Activated CD4-positive, alpha-beta T cell treated with anti-CD3 and anti-CD28 coated beads for 48 hours (primary cell): ENCODE measurements at places on chromosomes 3 and 15.

GRCh38 chr3:57981483-57982087 is 26.6 kb upstream of the FLNB start:
- DNase-seq = no peak

- no peak for DNase-seq
These were observed 74.7 kb upstream of the SYN2 start for GRCh38 chr3:11929531-11929930.

- DNase-seq = peak; percentile 0
These were observed 34.7 kb upstream of the SLC41A3 start for GRCh38 chr3:126118591-126118990.

DNA sequence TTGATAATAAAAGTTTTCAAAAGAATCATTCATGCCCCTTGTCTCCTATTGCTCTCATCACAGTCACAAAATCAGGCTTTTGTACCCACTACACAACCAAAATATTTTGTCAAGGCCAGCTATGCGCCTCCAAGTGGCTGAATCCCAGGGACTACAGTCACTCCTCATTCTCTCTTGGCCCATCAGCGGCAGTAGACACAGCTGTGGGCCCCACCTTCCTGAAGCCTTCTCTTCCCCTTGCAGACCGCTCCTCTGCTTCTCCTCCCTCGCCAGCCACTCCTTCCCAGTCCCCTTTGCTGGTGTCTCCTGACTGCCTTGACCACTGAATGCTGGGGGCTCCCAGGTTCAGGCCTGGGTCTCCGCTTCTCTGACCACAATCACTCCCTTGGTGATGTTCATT is 52.1 kb downstream of the LSM3 start:
- DNase-seq = no peak

- DNase-seq = no peak
These were observed 5.4 kb downstream of the ANPEP start for GRCh38 chr15:89809093-89809786.

DNA sequence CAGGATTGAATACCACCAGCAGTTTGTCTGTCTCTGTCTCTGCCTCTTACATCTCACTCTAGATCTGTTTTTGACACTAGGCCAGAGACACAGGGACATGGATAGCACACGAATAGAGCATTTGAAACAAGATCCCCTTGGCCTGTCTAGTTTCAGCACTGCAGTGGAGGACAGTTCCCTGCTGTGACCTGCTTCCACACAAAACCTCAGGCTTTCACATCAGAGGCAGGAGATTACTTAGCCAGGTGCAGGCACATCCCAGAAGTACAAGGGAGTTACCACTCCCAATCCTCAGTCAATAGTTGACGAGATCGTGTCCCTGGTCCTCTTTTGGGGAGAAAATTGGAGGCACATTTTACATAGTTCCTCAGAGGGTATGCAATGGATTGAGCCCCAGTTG is 34.0 kb upstream of the CCK start:
- DNase-seq = peak; percentile 48

- DNase-seq = no peak
These were observed 2.5 kb downstream of the RSL24D1 start for GRCh38 chr15:55194256-55194655.

DNA sequence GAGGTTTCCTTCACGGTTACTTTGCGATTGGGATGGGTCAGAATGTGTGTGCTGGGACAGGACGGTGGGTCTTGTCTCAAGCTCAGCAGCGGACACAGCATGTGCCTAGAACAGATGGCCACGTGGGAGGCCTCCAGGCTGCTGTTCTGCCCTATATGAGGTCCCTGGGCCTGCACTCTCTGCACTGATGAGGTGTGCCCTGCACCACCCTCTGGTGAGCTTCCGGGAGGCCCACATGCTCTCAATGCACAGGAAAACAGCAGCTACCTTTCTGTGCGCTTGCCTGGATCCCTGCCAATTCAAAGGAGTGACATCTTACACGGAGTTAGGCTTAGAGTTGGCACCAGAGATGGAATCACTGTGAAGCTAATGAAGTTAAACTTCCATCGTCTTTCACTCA is 59.8 kb downstream of the BOC start:
- no peak for DNase-seq

DNA sequence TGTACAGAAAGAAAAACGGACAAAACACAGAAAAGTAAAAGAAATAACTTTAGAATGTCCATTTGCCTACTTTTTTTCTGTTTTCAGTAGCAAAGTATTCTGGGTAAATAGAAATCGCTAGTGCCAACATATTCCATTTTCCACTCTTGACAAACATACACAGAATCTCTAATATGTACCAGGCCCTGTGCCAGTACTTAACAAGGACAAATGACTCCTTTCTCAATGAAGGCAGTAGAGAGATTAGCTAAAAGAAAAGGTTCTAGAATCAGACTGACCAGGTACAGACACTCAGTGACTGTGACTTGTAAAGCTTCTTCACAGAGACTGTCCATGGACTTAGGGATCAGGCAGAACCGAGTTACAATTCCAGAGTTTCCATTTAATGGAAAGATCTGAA is 165.8 kb upstream of the STAC start:
- no peak for DNase-seq

DNA sequence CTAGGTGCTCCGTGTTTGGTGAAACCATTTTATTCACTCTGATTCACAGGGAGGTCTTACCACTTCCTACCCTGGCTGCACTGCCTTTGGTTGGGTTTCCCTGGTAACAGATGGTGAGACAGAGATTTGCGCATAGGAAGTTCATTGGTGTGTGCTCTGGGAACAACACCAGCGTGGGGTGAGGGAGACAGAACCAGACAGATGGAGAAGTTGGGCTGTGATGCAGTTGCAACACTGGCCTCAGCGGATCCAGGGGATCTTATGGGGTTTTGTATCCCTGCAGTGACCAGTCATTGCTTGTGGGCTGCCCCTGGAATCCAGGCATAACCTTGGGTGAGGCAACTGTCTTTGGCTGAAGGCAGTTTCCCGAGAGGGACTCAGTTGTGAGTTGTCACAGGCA is 12.5 kb upstream of the IL16 start:
- DNase-seq = no peak

DNA sequence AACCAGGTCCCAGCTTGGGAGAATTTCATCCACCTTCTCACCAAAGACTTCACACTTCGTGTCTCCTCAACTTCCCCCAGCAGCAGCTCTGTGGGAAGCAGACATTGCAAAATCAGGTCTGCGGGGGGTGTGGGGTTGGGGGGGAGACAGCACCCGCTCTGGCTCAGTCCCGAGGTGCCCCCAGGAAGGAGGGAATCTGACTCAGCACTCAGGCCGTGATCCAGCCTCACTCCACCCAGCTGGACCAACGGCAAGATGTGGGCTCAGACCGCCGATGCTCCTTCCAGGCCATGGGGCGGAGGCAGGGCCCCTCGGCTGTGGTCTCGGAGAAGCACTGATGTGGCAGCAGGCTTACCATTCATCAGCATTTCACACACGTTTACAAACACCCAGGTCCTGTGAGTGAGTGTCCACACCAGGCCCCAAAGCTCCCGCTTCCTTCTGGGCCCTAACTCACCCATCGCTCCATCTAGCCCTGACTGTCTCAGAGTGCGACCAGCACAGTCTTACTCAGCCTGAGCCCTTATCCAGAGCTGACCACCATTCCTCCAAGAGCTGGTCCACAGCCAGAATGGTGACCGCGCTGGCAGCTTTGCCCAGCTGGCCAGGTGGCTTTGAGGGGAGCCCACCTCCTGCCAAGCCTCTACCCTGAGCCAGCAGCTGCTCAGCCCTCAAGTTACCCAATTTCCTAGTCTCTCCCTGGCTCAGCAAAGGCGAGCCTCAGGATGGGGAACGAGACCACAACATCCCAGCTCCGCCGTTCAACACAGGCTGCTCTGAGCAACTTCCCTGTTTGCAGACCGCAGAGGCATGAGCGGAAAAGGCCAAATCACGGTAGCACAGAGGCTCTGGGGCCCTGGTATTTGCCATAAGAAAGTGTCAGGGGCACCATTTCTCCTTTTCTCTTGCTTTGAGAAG is 3.3 kb downstream of the STAB1 start:
- DNase-seq = no peak

DNA sequence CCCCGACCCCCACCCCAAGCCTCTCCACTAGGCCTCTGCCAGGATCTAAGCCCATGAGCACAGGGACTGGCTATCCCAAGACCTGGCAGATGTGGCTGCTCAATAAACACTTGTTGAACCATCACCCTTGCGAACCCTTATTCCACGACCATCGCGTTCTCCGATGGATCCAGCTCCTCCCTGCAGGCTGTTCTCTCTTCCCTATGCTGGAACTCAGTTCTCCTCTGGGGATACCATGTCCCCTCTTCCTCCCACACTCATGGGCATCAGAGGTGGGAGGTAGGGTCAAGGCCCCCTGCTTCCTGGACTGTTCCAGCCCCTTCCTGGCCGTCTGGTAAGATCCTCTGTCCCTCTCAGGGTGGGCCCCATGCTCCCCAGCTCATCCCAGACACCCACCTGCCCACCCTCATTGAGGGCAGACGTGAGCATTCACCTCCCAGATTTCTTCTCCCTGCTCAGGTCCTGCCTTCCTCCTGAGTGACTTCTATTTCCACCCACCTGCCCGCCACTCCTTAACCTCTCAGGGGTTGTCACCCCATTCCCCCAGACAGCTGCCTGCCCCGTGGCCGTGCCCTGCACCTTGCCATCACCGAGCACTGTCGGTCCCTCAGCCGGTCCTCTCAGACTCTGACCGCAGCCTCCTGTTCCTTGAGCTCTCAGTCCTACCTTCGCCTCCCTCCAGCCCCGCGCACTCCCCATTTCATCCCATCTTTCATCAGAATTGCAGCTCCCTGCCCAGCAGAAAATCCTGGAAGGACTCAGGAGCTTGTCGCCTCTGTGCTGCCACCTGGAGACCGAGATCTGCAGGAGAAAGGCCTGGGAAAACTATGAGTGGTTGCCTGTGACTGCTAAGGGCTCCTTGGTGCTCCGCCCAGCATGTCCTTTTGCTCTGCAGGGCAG is 42.0 kb downstream of the PML start:
- DNase-seq = no peak

DNA sequence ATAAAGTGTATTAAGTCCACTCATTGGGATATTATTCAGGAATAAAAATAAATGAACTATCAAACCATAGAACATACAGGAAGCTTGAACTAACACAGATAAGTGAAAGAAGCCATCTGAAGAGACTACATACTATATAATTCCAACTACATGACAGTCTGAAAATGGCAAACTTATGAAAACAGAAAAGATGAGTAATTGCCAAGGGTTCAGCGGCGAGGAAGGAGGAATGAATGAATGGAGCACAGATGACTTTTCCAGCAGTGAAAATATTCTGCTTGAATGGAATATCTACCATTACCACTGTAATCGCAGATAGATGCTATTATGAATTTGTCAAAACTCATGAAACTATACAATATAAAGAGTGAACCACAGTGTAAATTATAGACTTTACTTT is 79.7 kb downstream of the PEAK1 start:
- DNase-seq = no peak

GRCh38 chr3:98328933-98329332 is 24.7 kb upstream of the OR5K4 start:
- DNase-seq = no peak

- DNase-seq = no peak
These were observed 60.7 kb downstream of the IMPG2 start for GRCh38 chr3:101259485-101260341.

DNA sequence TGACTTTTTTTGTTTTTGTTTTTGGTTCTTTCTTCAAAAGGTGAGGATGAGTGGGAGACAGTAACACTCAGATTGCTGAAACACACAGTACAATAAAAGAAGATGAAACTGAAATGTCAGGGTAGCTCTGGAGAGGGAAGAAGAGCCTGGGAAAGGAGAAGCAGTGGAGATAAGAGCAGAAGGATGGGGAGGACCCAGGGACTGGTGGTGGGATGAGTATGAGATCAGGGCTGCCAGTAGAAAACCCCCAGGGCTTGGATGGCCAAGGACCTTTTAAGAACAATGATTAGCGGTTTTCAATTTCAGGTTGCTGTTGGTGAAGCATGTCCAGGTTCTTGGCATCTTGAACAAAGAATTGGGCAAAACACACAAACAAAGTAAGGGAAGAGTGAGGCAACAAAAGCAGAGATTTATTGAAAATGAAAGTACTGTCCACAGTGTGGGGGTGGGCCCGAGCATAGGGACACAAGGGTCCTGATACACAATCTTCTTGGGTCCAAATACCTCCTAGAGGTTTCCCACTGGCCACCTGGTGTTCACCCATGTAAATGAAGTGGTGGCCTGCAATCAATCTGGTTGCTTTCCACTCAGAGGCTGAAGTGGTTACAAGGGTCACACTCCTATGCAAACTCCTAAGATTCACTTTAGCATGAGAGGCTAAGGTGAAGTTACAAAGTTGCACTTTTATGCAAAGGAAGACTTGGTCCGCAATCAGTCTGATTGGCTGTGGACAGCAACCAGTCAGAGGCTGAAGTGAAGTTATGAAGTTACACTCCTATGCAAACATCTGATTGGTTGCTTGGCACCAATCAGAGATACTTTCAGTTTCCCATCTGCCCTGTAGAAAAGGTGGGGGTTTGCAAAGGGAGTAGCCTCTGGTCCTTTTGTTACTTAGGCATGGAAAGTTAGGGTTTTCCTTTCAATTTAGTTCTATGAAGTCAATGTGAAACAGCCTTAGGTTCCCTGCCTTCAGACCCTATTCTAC is 26.1 kb upstream of the MFSD1 start:
- no peak for DNase-seq

- DNase-seq = no peak
These were observed 45.5 kb downstream of the TMEM39A start for GRCh38 chr3:119417771-119418512.
